ENCODE measurements at places on chromosomes 3 and 15. TPM values are rescaled to one million over a fixed set of nuclear protein-coding genes. Genes with fewer than 3 reads are reported as not detected.
A peak's percentile ranks its signal among the peaks of the same experiment; 100 is the strongest.

CDAN1 gene
- 14.0 TPM for total RNA-seq

IQCF5 gene
- not detected for total RNA-seq

CEP97 gene
- total RNA-seq = 9.2 TPM

DNA sequence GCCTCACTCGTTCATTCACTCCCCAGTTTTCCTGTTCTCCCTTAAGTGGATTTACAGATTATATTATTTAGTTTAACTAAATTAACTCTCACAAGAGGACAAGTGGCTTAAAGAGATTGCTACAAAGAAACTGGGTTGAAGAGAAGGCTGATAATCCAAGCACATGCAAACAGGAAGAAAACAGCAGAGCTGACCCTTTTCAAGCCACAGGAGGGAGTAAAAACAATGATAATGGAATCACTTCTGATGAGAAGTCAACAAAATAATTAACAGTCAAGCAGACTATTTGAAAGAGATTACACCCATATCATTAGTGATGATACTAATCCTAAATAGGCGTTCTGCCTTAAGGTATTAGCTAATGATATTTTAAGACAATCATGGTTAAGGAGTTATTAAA is 31.7 kb downstream of the BOC start:
- peak overlapping the region; percentile 85 for H3K27ac ChIP-seq
- no peak for DNase-seq
- no peaks in the 10 kb centered on the region for H3K27me3 ChIP-seq
- no peak overlapping the region for H3K4me3 ChIP-seq
- H3K36me3 ChIP-seq = peaks cover 7% of the 10 kb centered on the region
- H3K4me1 ChIP-seq = peaks cover 85% of the 10 kb centered on the region
